Heart left ventricle (tissue), 16 donors: ENCODE measurements at places on chromosomes 4 and X. TPM values are rescaled to one million over a fixed set of nuclear protein-coding genes. Genes with fewer than 3 reads are reported as not detected.

DNA sequence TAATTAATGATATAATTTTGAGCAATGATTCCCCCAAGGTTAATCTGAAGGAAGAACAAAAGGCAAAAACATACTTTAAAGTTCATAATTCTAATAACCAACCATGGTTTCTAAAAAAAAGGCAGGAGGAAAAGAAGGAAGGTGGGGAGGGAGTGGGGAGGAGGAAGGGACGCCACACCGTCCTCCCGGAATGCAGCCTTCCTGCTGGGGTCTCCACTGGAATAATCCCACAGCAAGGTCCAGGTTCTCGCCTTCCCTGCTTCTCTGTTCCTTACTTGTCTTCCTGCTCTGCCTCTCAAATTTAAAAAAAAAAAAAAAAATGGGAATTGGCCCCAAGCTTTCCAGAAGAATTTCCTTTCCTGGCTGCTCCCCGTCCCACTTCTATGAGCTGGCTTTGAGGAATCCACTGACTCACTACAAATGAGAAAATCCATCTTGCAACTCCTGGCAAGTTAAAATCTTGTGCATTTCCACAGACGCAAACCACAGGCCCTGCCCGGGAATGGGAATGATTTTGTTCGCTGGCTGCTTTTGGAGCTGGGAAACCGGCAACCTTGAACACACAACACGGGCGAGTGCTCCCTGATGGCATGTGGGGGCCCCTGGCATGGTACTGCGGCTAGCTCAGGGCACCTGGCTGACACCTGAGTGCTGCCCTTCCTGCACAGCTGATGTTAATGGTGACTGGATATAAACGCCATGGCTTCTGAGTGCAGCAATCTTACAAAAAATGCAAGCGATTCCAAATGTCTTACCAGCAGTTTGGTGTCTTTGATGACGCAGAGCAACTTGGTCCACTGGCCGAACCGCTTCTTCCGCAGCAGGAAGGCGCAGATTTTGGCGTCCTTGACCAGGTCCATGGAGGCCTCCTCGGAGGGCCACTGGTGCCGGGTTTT, 97.0 kb downstream of the AFAP1 start:
- peak; percentile 60 for DNase-seq

The KCTD8 gene
- total RNA-seq: 0.17 TPM

DNA sequence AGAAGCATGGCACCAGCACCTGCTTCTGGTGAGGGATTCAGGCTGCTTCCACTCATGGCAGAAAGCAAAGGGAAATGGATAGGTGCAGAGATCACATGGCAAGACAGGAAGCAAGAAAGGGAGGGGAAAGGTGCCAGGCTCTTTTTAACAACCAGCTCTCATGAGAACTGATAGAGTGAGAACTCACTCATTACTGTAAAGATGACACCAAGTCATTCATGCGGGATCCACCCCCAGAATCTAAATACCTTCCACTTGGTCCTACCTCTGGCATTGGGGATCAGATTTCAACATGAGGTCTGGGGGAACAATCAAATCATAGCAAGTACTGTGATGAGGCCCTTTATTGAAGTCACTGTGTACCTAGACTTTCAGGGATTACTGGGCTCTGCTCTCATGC, 72.0 kb upstream of the PRDM5 start:
- no peak for DNase-seq

The ACE2 gene
- 35.9 TPM for total RNA-seq

GRCh38 chr4:15011166-15011565, 8.9 kb downstream of the CPEB2 start:
- DNase-seq: no peak
